ENCODE measurements at places on chromosomes 2 and 18.
A peak's percentile ranks its signal among the peaks of the same experiment; 100 is the strongest.

DNA sequence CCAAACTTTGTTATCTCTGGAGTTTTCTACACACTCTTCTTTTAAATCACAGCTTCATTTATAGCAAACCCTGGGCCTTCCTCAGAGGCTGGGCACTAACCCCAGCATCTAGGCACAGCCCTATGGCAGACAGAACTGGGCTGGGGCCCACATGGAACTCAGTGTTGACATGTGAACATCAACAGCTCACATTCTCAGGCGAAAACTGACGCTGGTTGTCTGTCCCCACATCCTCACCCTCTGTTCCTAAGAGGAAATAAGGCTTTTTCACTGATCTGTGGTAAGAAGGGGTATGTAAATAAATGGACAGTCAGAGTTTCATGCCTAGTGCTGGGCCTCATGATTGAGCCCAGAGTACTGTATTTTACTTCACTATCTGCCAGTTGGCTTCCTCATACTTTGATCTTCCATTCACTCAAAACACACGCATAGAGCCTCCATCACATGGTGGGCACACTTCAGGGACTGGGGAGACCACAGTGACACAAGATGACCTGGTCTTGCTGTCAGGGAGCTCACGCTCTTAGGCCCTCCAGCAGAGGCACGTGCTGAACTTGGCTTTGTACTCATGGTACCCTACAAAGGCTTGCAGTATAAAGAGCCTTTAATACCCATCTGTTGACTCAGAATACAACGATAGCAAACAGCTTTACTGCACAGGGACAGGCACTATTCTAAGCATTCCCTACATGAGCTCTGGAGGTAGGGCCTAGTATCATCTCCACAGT is 43.0 kb downstream of the EFEMP1 start:
- no peak for DNase-seq

DNA sequence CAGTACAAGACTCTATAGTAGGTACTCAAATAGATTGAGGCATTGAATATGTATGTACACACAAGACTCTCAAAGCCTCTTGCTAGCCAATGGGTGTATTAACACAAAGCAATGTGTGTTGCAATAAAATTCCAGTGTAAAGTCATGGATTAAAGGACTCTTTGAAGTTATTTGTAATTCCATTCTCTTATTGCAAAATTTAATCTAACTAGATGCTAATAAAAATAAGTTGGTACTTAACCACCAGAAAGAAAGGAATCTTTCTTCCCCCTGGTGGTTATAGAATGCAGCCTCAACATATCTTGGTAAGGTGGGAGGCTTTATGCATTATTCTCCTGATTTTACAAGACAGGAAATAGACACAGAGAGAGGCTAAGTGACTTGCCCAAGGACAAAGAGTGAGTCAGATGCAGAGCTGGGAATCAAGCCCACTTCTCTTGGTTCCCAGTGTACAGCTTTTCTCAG is 18.0 kb downstream of the LRP1B start:
- DNase-seq = no peak

DNA sequence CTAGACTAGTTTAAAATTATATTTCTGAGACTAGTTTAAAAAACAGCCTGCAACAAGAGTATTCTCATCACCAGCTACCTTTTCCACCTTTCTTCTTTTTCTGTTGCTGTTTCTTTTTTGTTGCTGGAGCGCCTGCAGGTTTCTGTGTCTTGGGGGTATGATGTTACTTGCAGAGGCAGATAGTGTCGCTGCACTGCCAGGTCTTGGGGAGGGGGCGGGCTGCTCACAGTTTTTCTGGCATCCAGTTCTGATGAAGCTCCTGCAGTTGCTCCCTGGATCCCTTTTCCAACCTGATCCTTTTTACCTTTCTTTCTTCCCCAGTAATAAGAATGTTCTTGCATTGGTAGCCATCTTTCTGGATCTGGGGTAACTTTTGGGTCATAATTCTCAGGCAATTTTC is 8.0 kb upstream of the C18orf32 start:
- DNase-seq = no peak

DNA sequence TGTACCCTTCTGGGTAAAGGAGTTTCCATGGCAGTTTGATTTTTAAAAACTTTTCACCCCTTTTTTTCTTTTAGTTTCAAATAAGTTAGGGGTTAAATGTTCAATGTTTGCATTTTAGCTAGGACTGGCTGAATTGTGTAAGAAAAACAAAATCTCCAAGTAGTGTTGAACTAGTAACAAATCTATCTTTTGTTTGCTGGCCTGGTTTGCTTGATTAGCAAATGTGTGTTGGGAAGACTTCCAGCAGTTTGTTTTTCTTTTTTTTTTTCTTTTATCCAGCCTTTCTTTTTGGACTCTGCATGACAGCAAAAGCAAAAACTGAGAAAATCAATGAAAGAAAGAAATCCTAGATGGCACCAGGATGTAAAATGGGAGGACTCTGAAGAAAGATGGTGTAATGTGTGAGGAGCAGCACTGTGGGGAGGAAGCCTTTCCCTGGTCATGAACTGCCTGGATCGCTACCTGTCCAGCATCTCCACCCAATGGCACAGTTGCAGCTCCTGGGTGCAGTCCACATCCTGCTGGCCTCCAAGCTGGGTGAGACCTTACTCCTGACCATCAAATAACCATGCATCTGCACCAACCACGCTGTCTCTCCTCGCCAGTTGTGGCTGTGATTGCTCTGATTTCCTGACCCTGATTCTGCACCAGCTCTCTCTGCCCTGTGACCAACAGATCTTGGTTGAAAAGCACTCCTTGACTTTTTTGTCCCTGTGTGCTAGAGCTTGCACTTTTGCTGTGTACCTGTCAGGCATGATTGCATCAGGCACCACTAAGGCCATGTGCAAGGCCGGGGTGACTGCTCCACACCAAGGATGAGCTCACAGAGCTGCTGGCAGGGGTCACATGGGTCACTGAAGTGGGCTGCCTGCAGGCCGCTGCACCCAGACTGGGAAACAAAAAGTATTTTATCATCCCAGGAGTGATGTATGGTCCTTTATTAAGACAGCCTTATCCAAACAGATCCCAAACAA is 71.2 kb upstream of the ZNF236 start:
- no peak for DNase-seq

DNA sequence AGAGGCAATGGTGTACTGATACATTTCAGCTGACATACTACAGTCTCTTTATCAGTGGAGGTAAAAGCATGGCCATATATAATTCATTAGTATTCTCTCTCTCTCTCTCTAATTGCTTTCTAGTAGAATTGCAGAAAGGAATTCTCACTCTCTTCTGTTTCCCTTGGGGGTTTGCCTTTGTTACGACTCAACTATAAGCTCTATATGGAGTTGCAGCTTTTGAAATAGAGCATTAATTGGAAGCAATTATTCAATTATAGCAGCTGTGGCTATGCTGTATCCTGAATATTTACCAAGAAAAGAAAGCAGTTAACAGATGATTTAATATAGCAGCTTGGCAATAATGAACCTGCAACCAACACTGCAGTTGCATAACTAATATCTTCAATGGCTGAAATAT is 132.7 kb upstream of the STON1 start:
- DNase-seq = no peak

GRCh38 chr18:79046522-79046921 is 22.7 kb upstream of the ATP9B start:
- DNase-seq = no peak

DNA sequence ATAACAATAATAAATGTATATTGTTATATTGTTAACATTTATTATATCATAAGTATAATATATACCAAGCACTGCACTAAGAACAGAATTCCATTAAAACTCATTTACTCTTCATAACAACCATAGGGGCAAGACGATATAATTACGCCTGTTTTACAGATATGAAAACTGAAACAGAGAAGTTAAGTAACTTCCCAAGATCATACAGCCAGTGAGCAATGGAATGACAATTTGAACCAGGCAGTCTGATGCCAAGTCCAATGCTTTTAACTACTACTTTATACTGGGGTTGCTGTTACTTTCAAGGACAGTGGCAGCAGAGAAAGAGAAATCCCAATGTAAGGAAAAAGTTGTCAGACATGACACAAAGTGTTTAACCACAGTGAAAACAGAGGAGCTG is 338.8 kb upstream of the ID2 start:
- DNase-seq = no peak

- DNase-seq = no peak
These were observed 253.9 kb downstream of the OSR1 start for GRCh38 chr2:19104503-19104902.

GRCh38 chr2:170922634-170923494 is 6.2 kb upstream of the GORASP2 start:
- DNase-seq = no peak

GRCh38 chr2:11679016-11679415 is 9.0 kb upstream of the NTSR2 start:
- no peak for DNase-seq

DNA sequence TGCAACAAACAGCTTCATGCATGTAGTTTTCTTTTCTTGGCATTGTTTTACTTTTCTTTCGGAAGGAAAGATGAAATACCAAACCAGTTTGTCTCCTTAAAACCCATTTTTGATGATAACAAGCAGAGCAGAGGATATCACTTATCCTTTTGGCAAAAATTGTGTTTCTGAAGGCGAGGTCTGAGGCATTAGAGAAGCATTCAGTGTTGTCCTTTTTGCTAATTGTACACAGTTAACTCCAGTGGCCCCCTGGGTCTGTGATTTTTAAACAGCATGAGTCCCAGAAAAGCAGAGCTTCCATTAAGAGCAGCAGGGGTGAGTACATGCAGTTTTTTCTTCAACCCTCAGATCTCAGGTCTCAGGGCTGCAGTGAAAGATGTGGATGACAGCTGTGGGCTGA is 41.3 kb downstream of the TTC39C start:
- no peak for DNase-seq

GRCh38 chr2:191382801-191383200 is 137.6 kb downstream of the MYO1B start:
- DNase-seq = no peak

GRCh38 chr2:239693330-239693729 is 292.5 kb upstream of the HDAC4 start:
- no peak for DNase-seq

- peak; percentile 59 for DNase-seq
These were observed 2.6 kb downstream of the MAB21L4 start for GRCh38 chr2:240893363-240893844.

DNA sequence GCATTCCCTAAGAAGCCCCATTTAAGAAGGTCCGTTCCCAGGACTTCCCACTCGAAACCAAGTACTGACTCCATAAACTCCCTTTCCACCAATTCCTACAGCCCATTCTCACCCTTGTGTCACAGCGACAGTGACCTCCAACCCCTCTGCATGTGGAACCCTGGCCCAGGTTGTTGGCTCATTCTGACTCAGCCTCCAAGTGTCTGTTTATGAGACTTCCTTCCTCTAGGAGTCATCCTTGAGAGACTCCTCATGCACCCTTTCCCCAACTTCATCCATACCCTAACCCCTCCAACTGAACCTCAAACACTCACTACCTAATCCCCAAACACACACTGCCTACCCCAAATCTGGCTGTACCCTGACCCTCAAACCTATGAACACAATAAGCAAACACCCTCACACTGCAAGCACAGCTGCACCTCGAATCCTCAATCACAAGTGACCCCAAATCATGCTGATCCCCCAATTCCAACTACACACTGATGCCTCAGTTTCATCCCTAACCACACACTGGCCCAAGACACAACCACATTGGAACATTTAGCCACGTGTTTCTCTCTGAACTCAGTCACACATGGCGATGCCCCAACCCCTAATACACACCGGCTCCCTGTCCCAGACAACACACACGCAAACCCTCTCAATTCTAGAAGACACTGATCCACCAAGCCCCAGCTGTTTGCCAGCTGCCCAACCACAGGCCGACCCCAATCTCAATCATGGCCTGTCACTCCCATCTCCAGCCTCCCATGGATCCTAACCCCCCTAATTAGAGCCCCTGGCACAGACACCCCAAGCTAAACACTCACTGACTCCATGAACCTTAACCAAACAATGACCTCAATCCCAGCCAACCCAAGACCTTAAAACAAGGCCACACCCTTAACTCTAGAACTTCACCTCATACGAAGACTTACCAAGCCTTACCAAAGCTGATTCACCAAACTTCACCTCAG is 219.6 kb downstream of the CYP26B1 start:
- no peak for DNase-seq

DNA sequence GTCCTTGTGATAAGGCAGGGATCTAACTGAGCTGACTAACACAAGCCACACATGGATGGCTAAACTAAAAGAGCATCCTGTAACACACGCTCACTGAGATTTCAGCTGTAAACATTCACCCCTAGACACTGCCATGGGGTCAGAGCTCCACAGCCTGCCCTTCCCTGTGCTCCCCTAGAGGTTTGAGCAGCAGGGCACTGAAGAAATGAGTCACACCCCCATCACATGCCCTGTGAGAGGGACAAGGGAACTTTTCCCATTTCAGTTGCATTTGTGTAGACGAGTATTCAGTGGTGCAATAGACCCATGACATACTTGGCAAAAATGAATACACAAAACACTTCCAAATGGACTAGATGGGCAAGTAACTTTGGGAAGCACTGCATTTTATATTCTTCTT is 402.4 kb upstream of the LRRTM1 start:
- no peak for DNase-seq

DNA sequence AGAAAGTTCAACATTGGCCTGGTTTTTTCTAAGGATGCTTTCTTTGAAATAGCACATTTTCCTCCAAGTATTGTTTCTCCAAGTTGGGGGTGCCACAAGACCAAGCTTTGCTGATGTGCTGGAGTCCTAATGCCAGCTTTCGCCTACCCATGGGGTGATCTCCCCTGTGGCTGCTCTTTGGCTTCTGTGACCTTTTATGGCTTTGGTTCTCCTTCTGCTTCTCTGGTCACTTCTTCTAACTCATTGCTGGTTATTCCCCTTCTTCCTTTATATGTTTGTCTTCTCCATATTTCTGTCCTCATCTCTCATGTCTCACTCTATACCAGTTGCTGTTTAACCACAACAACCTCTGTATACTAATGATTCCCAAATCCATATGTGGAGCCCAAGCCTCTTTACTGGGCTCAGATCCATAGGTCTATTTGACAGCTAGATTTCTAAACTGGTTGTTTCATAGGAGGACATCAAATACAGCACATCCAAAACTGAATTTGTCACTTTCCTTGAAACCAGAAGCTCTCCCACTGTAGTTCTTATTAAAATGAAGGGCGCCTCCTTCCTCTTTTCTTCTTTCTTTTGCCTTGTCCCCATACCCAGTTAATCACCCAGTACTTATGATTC is 23.1 kb downstream of the APOB start:
- no peak for DNase-seq

- DNase-seq = no peak
These were observed 40.5 kb downstream of the HS6ST1 start for GRCh38 chr2:128277961-128278681.

GRCh38 chr2:100677611-100678185 is 114.9 kb downstream of the PDCL3 start:
- DNase-seq = no peak

- DNase-seq = peak; percentile 63
These were observed 13.1 kb downstream of the GNLY start for GRCh38 chr2:85707304-85707703.

DNA sequence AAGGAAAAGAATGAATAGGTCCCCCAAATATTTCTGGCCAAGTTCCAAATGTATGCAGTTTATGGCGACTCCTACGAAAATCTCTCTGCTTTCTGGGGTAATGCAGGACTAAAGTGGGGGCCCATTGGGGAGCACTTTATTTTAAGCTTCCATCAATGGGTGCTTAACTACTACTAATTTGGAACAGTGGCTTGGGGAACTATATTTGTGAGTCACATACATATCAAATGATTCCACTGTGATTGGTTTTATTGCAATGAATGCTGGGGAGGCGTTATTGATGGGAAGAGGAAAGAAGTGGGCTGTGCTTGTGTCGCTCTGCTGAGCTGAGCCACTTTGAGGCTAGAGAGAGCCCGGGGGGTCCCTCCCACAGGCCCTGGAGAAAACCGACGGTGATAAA is 560.4 kb upstream of the SALL3 start:
- no peak for DNase-seq

All from stimulated activated CD4-positive, alpha-beta T cell treated with anti-CD3 and anti-CD28 coated beads, Interleukin-1b, Interleukin-23, amount 100 ng/mL, for 4 hours (primary cell).